Right atrium auricular region (tissue), 2 donors: ENCODE measurements at places on chromosomes 5 and 9. TPM values are rescaled to one million over a fixed set of nuclear protein-coding genes. Genes with fewer than 3 reads are reported as not detected.

DNA sequence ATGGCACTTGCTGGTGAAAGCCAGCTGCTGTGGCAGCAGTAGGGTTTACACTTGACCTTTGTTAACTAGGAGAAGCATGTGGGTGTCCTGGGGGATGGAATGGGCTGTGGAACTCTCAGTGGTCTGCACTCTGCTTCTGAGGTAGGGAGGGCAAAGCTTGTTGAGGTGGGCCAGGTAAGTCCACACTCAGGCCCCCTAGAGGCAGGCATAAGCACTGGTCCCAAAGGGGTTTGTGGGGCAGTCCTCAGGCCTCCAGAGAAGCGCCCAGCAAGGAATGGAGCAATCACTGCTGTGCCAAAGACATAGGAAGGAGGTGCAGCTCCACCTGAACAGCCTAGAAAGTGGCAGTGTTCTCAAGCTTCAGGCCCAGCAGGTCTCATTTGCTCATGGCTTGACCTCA lies 34.7 kb downstream of the INSL4 start:
- no peak for DNase-seq

GRCh38 chr9:108389056-108389455 lies 466.7 kb downstream of the ACTL7B start:
- no peak for DNase-seq

The GABRB2 gene
- 0.37 TPM for total RNA-seq

- DNase-seq = no peak
Measured at GRCh38 chr9:130387905-130388304, 56.9 kb upstream of the ASS1 start.

- no peak for DNase-seq
Measured at GRCh38 chr5:125148706-125149105, 402.3 kb upstream of the ZNF608 start.

DNA sequence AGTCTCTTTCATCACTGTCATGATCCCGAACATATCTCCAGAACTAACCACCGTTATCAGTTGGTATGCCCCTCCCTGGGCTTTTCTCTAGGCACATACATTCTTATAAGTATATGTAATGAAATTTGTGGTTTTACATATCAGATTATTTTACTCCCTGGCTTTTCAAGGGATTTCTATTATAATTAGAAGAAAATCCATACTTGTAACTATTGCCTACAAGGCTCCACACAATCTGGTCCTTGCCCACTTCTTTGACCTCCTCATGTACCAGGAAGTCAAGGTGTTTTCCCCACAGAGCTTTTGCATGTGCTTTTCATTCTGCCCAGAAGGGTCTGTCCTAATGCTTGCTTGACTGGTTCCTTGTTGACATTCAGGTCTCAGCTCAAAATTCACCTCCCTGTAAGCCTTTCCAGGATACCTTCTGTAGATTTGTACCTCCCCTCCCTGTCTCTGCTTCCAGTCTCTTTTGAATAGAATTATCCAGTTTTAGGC lies 33.6 kb upstream of the HSD17B4 start:
- no peak for DNase-seq

The TLE1 gene
- total RNA-seq = 42.8 TPM

The DMRT3 gene
- not detected for total RNA-seq

GRCh38 chr9:114069476-114070187 lies 8.5 kb downstream of the AMBP start:
- no peak for DNase-seq

DNA sequence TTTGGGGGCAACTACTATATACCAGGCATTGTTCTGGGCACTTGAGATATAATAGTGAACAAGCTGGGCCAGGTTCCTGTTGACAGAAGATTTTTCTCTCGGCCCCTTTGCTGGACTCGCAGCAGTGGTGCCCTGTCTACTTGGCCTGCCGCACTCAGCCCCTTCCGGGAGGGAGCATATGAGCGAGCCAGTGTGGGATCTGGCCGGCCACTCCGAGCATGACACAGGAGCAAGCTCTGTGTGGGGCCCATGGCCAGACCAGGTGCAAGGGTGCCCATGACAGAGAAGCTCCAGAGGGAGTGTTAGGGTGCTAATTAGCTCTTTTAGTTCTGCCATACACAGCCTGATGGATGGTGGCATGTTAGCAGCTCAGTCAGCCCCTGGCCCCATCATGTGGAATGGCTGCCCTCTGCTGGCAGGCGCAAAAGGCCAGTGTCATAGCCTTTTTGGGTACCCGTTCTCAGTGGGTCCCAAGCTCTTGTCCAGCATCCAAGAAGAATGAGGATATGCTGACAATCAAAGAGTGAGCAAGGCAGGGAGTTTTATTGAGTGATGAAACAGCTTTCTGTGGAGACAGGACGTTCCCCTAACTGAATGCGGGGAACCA lies 9.3 kb upstream of the KIF4B start:
- DNase-seq = no peak

The CACFD1 gene
- 12.4 TPM for total RNA-seq

GRCh38 chr9:127102176-127102575 lies 20.3 kb downstream of the ANGPTL2 start:
- DNase-seq = no peak

- no peak for DNase-seq
Measured at GRCh38 chr5:67842806-67843205, 372.8 kb upstream of the PIK3R1 start.

DNA sequence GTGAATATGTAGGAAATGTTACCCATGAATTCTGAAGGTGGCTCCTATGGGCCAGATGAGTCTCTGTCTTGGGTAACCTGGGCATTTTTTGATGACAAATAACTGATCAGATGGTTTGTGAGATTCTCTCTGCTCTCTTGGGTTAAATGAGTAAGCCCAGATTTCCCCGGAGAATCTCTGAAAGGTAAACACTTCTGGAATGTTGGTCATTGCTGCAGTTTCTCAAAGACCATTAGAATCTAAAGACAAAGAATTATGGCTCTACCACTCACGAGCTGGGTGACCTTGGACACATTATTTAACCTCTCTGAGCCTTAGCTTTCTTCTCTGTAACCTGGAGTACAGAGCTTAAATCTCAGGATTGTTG lies 191.2 kb downstream of the DAB2IP start:
- DNase-seq = no peak

The FOXD4L4 gene
- total RNA-seq = not detected

DNA sequence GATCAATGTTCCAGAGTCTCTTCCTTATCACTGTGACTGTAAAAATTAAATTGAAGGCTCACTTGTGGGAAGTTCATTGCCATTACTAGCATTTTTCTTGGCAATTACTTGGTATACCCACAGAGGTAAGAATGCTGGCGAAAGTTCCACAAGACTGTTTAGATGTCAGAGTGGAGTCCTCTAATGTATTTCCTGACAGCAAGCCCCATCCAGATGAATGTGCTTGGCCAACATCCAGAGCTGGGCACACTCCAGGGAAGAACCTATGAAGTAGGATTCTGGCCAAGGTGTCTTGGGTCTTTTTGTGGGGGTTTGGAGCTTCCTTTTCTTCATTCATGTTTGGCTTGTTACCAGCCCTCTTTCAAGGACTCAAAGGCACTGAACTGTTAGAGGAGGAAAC lies 473.6 kb downstream of the DMAC1 start:
- DNase-seq = no peak

The CER1 gene
- total RNA-seq = not detected

GRCh38 chr5:14147210-14147609 lies 4.1 kb downstream of the TRIO start:
- peak; percentile 21 for DNase-seq

DNA sequence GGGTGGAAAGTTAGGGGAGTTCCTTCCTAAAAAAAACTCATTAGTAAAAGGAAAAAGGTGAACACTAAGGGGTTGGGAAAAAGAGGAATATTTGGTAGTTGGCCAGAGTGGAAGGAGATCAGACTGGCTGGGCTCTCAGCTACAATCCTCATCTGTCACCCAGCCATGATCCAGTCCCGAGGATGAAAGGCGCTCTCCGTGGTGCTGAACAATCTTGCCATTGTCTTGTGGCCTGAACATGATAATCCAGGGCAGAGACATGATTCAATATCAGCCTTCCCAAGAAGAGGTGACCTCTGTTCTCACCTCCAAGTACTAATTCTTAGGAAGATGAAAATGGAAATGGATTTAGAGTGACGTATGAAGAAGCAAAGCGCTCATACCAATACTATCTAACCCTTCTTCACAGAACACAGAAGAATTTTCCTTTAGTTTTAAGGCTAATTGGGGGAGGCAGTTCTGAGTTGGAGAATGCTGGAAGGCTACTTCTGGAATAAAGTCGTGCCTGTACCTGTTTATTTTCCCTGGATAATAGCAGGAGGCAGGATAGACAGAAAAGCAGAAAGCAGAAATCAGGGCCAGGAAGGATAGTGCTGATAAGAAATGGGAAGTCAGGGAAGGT lies 36.6 kb upstream of the MYORG start:
- no peak for DNase-seq

The LCP2 gene
- total RNA-seq = 6.5 TPM

The MYMK gene
- not detected for total RNA-seq

- peak; percentile 63 for DNase-seq
Measured at GRCh38 chr9:16867576-16868311, 2.7 kb downstream of the BNC2 start.

DNA sequence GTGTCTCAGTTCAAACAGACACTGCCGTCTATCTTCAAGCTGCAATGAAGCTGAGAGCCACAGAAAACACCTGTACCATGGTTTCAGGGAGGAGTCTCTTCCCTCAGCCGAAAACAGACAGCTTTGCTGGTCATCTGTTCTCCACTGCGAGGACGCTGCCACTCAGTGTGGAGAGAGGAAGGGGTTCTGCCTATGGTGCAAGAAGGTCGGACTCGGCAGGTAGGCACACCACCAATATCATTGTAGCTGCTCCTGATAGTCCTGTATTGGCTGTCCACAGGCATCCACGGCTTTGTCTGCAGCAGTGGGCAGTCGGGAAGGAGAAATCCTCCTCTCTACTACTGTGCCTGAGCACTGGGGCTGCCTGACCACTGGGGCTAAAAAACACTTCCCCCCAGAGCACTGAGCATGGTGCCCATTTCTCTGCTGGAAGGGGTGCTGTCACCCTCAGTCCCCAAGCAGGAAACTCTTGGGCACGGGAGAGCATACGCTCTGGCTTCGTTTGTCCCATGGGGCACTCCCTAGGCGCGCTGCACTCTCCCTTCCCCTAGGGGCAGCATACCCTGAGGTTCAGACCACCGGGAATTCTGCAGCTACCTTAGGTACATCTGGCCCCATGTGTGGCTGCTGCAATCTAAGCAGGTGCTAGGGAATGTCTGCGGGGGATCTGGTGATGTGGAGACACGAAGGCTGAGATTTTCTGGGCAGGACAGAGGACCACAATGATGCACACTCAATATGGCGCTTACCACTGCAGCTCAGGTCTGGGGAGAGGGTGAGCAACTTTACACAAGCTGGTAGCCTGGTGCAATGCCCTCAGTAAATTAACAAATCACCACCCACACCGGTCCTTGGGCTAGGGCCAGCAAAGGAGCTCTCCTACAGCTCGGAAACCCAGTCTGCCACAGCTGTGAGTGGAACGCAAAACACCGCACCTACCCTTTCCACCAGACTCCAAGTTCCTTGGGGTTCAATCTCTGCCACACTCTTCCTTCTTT lies 880.9 kb upstream of the SEMA6A start:
- DNase-seq = no peak

DNA sequence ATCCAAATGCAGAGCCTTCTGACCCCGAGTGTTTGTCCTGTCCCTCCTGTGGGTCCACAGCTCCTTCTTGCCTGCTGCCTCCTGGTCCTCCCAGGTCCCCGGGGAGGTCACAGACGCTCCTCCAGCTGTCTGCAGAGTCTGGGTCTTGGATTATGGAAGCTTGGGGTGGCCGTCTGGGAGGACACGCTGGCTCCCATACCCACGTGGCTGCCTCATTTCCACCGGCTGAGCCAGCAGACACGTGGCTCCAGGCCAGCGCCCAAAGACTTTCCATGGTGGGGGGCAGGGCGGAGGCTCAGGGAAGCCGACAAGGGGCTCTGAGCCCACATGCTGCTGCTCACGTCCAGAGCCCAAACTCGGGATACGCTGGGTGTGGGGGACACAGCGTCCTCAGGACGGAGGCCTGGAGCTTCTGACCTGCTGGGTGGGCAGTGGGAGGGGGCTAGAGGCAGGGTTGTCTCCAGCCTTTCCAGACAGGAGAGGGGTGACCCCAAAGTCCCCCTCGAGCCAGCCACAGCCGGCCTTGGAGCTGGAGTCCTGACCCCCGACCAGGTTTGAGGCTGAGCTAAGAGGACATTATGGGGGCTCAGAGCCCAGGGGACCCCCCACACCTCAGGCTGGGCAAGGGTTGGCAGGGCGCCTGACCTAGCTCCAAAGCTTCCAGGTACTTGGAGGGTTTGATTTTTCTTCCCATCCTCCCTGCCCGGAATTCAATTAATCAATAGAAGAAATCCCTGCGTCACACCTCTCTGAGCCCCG lies 24.2 kb upstream of the RNU6ATAC start:
- DNase-seq = no peak

The IL13 gene
- not detected for total RNA-seq

DNA sequence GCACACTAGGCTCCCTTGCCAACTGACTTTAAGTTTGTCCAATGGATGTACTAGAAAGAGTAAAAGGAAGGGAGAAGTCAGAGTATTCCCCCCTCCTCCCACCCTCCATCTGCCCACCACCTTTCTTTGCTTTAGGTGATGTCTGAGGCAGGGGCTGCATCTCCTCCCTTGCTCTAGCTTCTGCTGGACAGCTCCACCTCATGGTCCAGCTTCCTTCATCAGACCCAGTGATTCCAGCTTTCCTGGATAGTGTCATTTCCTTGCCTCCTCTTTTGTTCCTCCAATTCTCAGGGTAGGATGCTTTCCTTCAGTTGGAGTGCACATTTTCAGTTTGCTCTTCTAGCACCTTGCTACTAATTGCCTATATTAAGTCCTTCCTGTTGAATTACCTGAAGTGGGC lies 67.4 kb downstream of the RAD23B start:
- no peak for DNase-seq

The KCNMB1 gene
- 0.83 TPM for total RNA-seq

The GRXCR2 gene
- 0.24 TPM for total RNA-seq

The DMRTA1 gene
- total RNA-seq = 0.74 TPM

DNA sequence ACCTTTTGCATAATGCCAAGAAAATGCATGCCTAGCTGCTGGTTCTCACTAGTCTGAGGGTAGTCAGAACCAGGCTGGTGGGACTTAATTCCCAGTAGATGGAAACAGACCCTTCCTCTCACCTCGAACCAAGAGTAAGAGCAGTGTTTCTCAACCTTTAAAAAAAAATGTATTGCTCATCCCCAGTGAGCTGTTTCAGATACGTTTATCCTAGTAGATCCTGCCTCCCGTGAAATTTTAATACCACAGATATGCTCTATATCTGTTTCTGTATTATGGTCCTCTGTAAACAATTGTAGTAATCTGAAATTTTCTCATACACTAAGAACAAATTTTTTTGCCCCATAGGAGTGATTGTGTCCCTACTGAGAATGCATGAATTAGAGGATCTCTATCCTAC lies 86.2 kb downstream of the TEK start:
- DNase-seq = no peak

DNA sequence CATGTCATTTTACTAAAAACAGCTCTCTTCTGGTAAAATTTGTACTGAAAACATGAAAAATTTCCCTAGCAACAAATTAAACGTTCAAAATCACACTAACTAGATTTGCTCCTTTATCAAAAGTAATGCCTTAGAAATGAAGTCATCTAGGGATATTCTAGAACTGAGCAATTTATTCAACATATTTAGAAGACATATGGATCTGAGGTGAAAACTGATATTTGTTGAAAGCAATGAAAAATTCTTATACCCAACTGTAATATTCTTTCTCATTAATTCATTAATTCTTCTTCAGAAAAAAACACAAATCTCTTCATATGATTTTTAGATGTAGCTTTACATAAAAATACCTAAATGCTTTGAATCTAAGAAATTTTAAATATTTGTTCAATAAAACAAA lies 604.9 kb downstream of the NR2F1-AS1 start:
- no peak for DNase-seq

- DNase-seq = no peak
Measured at GRCh38 chr5:145378226-145378625, 456.9 kb downstream of the PRELID2 start.

GRCh38 chr9:84567805-84568204 lies 101.7 kb upstream of the NTRK2 start:
- DNase-seq = no peak
